ENCODE measurements at places on chromosomes 2 and 18.

DNA sequence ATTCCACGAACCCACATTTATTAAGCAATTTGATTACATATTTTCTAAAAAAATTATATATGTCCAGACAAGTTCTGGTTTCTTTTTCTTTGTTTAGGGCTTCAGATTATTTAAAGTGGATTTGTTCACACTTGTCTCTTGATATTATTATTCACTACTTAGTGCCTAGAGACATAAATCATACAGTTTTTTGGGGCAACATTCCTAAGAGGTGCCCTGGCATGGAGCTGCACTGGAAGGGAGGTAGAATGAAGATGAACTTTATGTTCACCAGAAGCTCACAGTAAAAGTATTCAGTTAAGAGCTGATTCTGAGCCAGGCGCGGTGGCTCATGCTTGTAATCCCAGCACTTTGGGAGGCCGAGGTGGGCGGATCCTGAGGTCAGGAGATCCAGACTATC, 762.7 kb upstream of the TMEFF2 start:
- DNase-seq, result no peak

DNA sequence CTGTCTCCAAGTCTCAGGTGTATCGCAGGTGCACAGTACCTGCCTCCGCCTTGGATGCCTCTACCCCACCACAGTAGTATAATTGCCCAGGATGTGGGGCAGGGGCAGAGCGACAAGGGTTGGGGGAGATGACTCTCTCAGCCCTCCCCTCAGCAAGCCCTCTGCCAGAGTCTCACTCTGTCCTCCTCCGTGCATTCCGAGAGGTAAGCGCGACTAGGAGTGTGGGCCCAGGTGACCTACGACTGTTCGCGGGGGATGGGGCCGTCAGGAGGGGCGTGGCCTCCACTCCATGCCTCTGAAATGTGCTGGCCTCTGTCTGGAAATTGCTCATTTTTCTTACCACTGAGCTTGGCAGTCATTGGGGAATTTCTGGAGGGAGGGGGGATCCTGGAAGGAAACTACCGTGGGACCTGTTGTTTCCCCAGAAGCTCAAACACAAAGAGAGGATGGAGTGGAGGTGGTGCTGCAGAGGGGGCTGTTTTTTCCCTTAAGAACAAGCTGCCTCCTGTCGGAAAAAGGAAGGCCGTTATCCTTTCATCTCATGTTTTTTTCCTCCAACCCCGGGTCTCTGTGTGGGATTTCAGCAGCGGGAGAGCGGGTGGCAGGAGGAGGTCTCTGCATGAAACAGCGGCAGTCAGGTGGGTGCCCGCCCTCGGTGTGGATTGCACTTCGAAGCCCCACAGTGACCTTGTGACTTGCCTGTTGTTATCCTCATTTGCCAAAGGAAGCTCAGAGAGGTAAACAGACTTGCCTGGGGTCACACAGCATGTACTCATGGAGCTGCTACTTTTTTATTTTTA, 13.0 kb upstream of the RALB start:
- DNase-seq, result peak; percentile 87

GRCh38 chr2:205633994-205634393, 48.3 kb upstream of the NRP2 start:
- DNase-seq, result peak; percentile 49

- DNase-seq, result peak; percentile 6
Measured at GRCh38 chr18:23856466-23857163, 157.9 kb upstream of the TTC39C start.

GRCh38 chr18:68611311-68611710, 103.6 kb downstream of the TMX3 start:
- no peak for DNase-seq
